ENCODE measurements at places on chromosomes 7 and 10.

DNA sequence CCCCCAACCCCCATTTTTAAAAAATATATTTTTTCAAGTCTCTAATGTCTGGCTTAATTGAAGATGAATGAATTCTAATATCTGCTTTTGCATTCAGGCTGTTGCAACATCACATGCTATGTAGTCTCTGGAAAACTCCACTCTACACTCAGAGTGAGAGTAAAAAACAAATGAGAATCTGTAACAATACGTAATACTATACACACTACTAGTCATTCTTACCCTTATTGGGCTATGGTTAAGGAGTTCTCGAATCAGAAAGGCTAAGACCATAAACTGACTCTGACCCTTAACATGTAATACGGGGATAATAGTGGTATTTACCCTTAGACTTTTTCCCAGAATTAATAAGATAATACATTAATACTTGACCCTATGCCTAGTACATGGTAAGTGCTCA is 42.9 kb upstream of the TMEM168 start:
- no peak for DNase-seq

- no peak for DNase-seq
These were observed 29.3 kb downstream of the AP3M1 start for GRCh38 chr10:74121368-74121767.

DNA sequence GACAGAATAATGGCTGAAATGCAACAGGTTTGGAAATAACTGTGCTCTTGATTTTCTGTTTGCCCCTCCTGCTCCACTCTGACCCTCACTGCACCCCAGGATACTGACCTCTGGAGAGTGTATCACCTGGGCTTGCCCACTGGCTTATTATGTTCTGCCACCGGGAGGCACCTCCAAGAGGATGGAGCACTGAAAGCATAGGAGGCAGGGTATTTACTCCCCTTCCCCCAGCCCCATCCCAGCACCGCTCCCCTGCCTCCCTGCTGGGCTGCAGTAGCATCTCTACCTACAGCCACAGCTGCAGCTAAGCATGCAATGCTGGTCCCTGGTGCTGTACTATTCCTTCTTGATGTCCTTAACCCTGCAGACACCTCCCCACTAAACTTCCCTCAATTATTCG is 26.4 kb downstream of the RAB11FIP2 start:
- no peak for DNase-seq

- no peak for DNase-seq
These were observed 574.5 kb downstream of the TYW1 start for GRCh38 chr7:67571026-67571545.

DNA sequence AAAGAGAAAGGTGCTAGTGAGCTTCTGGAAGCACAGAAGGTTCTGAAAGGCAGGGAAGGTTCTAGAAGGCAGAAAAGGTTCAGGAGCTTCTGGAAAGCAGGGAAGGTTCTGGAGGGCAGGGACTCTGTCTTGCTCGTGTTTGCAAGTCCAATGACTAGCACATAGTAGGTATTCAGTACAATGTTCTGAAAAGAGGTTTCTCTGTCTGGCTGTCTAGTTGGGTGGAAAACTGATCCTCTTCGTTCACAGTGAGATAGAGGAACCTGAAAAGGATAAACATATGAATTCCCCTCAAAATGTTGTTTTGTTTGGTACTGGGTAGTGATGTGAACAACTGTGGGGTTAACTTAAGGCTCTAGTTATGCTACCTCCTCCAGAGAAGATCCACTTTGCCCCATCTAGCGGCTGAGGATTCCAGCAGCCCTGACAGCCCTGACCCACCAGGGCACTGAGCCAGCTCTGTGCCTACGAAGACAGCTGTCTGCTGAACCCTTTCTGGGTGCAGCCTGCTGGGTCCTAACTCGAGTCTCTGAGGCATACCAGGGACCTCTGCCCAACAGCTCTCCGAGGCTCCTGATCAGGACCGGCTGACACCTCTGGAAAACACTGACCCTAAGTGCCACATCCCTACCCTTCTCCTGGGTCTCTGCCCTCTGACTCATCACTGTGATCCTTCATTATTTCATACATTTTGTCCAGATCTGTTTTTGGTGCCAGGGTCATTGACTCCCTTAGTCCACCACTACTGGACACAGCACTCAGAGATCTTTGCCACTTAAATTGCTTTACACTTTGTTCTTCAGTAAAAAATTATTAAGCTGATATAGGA is 15.4 kb downstream of the PTPRN2 start:
- DNase-seq, result peak; percentile 47
